ENCODE measurements at places on chromosomes 3 and 15. TPM values are rescaled to one million over a fixed set of nuclear protein-coding genes. Genes with fewer than 3 reads are reported as not detected.
A peak's percentile ranks its signal among the peaks of the same experiment; 100 is the strongest.

GNAT1 gene
- total RNA-seq = not detected

SLC7A14 gene
- not detected for total RNA-seq

AHSG gene
- 0.14 TPM for total RNA-seq

DNA sequence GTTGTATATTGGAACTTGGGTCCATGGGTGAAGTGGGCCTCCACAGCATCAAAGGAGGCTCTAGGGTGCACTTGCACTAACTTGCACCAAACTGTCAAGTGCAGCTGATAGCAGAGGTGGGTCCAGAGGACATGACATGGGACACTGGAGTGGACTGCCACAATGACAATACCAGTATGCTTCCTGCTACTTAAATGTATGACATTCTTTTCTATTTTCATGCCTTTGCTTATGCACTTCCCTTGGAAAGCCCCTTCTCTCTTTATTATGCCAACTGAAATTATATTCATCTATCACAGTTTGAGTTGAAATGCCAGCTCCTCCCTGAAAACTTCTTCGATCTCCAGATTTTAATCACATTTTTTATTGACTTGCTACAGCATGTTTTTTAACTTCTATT lies 101.8 kb downstream of the CFAP20DC start:
- DNase-seq = no peak

DNA sequence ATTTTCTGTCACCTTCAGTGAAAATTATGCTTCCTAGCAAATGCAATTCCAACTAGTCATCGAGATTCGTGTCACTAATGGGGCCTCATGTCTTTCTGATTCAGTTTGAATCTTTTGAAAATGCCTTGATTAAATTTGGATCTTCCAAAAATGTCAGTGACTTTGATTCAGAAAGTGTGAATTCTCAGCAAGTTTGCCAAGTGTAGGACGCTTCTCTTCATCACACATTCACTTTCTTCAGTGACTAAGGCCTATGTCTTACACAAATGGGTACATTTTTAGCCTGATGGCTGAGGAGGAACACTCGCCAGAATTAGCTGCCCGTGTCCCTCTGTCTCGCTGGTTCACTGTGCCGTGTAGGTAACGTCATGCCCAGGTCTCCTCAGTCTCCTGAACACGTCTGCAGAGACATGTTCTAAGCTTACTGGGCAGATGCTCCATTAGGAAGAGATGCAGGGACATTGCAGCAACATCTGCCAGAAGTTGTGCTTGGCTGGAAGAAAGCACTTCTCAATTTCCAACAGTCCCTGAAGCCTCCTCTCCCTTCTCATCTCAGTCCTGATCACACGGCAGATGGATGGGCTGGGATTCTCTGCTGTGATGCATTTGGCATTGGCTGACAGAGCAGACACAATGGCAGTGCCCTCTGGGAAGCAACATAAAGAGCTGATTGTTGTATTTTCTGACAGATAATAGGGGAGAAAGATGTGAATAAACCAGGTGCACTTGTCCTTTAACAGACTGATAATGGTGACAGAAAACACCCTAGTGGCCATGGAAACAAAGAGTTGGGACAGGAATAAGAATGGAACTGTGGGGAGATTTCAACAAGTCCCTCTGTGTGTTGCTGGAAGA lies 29.1 kb upstream of the LYZL4 start:
- DNase-seq = no peak

GRCh38 chr3:99620976-99621375 lies 17.4 kb upstream of the COL8A1 start:
- DNase-seq = no peak

DNA sequence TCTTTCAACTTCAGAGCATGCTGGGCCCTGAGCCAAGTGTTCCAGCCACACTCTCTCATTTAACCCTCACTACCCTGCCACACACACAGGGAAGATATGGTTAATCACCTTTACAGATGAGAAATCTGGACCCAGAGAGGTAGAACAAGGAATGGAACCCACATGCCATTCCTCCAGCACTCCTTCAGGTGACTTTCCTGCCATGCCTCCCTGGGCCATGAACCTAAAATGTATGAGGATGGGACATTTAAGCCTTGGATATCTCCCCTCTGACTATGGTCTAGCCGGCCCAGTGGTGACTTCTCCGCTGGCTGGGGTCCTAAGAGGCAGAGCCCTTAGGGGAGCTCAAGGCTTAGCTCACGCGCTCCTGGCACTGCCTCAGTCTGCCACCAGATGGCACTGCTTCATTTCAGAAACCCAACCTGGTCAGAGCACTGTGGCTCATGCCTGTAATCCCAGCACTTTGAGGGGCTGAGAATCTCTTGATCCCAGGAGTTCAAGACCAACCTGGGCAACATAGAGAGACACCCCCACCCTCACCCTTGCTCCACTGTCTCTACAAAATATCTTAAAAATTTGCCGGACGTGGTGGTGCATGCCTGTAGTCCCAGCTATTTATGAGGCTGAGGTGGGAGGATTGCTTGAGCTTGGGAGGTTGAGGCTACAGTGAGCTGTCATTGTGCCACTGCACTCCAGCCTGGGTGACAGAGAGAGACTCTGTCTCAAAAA lies 2.2 kb upstream of the DCAF1 start:
- DNase-seq = peak; percentile 83

- peak; percentile 29 for DNase-seq
These were observed 81.6 kb downstream of the HERC1 start for GRCh38 chr15:63752075-63752684.

DNA sequence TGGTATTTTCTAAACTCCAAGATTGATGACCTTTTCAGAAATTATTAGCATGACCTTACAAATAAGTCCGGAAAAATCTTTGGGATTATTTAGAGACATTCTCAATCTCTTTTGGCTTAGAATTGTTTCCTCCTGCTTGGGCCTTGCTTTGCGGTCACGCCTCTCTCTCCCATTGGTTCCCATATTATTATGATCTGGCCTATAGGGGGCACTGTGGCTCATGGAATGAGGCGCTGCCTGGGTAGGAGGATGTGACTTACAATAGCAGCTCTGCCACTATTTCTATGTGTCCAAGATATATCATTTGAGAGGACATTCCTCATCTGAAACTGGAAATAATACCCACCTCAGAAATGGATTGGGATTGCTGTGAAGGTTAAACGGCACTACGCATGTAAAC lies 464.9 kb downstream of the MFSD1 start:
- DNase-seq = peak; percentile 7

DNA sequence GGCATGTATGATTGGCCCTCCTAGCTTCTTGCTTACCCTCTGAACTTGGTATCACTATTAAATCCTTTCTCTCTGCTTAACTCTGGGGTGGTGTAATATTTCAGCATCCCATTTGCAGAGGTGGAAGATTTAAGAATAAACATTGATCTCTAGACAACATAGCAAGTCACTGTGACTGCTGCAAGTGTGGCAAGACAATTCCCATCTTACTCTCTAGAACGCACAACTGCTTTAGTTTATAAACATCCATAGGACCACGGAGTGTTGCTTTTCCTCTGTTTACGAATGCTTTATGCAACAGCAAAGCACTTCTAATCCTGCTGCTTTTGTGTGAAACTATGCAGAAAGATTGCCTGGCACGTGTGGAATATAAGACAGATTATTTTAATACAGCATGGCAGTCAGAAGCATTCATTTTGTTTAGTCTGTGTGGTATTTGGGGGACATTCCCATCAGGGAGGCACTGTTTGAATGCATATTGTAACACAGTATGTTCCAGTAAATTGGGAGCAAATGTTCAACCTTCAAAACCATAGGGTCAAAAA lies 338.9 kb upstream of the TMCO5A start:
- no peak for DNase-seq

GRCh38 chr3:79361748-79362378 lies 405.9 kb downstream of the ROBO1 start:
- DNase-seq = no peak

DNA sequence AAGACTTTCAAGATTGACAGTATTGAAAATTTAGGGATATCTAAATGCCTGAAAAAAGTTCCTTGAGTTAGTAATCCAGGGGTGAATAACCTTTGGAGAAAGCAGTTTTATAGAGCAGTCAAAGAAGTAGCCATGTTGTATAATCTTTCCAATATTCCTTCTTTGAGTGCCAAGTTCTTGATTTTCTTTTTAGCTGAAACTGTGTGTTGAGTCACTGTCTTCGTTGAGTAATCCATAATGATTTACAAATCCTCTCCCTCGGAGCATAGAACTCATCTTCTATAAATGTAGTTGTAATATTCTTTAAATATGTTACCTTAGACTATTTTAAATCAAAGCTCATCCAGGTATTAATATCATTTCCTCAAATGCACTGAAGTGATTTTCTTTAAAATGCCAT lies 135.2 kb downstream of the BBX start:
- DNase-seq = no peak

DNA sequence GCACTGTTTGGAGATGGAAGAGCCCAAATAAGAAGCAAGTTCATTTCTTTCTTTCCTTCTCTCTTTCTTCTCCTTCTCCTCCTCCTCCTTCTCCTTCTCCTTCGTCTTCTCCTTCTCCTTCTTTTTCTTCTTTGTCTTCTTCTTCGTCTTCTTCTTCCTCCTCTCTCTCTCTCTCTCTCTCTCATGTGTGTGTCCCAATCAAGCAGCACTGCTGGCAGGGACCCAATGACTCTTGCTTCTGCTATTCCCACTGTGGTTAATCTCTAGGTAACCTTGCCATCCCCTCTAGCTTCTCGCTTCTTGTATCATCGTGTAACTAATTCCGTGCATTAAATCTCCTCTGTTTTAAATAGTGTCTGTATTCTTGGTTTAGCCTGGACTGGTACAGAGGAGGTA lies 26.1 kb upstream of the ZNF280D start:
- no peak for DNase-seq

GRCh38 chr3:25064681-25065080 lies 363.4 kb upstream of the RARB start:
- no peak for DNase-seq
